ENCODE measurements at places on chromosomes 5 and 9.

GRCh38 chr9:124217836-124218437 is 39.8 kb upstream of the NEK6 start:
- DNase-seq, result no peak

- no peak for DNase-seq
Observed at GRCh38 chr9:107999890-108000289, 510.3 kb upstream of the KLF4 start.

GRCh38 chr5:150227606-150228273 is 37.9 kb downstream of the SLC6A7 start:
- peak; percentile 92 for DNase-seq

DNA sequence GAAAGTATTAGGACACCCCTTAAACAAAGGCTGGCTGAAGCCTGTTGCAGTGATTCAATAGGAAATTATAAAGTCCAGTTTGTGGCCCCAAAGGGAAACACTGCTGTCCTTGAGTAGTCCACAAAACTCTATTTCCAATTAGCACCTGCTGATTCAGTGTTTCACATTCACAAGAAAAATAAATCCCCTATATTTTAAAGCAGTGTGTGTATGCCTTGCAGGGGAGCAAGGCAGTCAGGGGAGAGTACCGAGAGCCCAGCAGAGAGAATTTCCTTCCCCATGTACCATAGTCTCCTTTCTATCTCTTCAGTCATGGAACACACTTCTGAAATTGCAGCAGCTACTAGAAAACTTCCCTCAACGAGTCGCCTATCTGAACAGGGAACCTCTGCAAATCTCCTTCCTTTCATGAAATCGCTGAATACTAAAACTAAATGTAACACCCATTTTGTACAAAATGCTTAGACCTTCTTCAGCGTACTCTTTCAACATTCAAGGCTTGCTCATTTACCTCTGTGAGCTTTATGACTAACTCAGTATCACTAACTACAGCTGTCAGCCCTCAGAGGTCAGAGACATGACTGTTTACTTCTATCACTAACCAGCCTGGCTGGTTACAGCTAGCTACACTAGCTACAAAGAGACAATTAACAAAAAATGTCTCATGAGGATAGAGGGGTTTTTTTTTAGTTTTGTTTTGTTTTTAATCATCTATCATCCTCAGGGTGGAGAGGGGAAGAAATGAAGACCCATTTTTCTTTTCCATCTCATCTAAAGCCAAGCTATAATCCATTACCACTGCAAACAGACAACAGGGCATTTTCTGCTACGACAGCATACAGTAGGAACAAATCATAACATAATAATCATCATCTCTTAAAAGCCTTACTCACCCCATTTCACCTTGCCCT is 188.7 kb downstream of the EBF1 start:
- no peak for DNase-seq

- peak; percentile 29 for DNase-seq
Observed at GRCh38 chr5:143161885-143162540, 241.5 kb downstream of the NR3C1 start.

DNA sequence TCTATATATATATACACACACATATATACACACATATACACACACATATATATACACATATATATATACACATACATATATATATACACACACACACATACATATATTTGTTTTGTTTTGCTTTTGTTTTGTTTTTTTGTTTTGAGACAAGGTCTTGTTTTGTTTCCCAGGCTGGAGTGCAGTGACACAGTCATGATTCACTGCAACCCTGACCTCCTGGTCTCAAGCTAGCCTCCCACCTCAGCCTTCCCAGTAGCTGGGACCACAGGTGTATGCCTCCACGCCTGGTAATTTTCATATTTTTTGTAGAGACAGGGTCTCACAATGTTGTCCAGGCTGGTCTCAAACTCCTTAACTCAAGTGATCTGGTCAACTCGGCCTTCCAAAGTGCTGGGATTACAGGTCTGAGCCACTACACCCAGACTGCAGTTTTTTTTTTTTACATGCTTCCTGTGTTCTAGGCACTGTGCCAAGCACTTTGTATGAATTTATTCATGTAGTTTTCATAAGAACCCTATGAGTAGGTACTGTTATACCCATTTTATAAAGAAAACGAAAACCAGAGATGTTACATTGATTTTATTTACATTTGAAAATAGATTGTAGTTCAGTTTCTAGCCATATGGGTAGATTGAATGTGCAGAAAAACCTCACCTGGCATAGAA is 120.7 kb downstream of the PBX3 start:
- DNase-seq, result no peak

- DNase-seq, result no peak
Observed at GRCh38 chr5:37936091-37936490, 96.2 kb upstream of the GDNF start.

DNA sequence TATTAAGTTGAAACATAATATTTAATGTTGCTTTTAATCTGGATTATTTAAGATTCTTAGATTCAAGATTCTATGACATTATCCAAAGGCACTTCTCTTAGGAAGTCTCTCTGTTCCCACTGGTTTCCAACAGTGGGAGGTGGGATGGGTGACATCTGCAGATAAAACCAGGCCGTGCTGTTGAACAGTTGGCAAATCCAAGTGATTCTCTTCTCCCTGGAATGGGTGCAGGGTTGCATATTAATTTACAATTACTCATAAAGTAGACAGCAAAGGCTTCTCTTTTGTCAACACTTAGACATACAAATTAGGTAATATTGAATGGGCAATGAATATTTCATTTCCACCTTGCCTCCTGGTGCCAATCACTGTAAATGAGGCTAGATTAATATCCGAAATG is 233.7 kb upstream of the IL12B start:
- no peak for DNase-seq

DNA sequence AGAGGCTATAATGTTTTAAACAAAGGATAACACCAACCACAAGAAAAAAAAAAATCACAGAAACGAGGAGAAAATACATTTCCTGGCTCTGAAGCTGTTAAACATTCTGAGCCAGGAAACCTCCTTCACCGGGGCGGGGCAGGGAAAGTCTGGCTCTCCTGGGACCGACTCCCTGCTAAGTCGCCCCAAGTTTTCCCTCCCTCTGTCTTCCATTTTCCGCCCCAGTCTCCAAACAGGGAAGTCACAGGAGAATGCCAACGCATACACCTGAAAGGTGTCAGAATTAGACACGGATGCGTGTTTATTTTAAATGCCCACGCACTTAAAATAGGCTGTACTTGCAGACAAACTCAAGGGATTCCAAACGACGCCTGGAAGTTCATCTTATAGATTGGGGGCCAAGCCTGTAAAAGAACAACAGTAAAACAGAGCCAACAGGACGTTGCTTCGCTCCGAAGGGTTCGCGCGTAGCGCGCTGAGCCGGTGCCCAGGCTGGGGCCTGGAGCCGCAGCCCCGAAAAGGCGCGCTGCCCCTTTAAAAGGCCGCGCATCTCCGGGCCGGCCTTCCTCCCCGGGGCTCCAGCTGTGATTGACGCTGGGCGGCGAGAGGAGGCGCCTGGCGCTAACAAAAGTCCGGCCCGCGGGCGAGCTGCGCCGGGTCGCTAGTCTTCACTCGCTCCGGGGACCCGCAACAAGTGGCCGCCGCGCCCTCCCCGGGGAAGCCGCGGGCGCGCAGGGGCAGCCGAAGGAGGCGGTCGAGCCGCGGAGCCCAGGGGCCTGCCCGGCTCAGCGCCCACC is at the start of gene FBXL7:
Gene FBXL7, plus strand, starts transcription at position 653 of the 797 bp plus-strand sequence.
- peak; percentile 78 for DNase-seq

GRCh38 chr5:93164690-93165089 is 416.3 kb downstream of the NR2F1-AS1 start:
- peak; percentile 90 for DNase-seq

DNA sequence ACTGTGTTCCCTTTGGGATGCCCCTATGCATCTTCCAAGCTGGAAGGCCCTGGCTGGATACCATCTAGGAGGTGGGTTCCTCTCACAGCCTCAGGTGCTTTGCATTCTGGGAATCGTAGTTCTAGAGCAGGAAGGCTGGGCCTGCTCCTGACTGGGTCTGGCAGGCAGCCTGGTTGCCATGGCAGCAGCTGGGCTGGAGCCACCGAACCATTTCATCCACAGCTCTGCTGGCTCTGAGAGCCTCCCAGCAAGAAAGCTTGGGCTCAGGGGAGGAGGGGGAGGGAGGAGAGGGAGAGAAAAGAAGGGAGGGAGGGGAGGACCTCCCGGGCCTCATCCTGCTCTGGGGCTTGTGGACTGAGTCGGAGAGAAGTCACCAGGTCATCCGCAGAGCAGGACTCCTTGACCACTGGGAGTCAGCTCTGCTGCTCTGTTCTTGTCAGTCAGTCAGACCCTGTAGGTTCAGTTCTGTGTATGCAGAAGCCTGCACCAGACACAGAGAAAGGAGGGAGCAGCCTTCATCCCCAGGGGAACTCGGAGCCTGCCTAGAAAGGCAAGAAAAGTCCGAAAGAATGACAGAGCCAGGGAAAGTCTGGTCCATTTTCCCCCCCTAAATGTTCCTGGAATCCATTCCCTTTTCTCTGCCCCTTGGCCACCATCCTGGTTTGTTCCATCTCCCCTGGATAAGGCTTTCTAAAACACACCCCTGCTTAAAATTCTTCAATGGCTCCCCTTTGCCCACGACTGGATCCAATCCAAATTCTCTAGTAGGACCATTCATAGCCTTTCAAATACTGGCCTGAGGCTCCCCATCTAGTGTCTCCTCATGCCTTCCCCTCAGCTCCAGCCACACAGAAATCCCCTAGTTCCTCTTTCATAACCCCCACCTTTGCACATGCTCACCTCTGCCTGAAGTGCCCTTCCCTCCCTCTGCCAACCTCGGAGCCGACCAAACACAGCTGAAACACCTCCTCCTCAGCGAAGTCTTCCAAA is 65.4 kb upstream of the ARAP3 start:
- DNase-seq, result peak; percentile 39

DNA sequence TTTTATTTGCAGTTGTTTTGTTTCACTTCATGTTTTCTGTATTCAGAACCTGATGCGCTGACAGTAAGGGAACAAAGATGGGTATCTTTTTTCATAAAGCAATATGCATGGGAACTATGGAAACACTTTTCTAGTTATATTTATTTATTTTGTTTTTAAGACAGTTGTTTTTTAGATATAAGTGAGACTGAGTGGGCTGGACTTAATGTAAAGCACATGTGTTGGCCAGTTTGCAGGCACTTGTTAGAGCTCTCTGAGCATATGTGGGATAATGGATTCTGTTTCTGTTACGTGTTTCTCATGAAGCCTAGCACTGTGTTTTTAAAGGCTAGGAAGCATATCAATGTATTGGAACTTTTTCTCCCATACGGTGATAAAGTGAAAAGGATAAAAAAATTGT is 164.1 kb downstream of the PRR16 start:
- no peak for DNase-seq

- no peak for DNase-seq
Observed at GRCh38 chr5:150108711-150109514, 22.6 kb upstream of the CSF1R start.

- DNase-seq, result no peak
Observed at GRCh38 chr5:11048760-11049159, 287.7 kb upstream of the DAP start.

DNA sequence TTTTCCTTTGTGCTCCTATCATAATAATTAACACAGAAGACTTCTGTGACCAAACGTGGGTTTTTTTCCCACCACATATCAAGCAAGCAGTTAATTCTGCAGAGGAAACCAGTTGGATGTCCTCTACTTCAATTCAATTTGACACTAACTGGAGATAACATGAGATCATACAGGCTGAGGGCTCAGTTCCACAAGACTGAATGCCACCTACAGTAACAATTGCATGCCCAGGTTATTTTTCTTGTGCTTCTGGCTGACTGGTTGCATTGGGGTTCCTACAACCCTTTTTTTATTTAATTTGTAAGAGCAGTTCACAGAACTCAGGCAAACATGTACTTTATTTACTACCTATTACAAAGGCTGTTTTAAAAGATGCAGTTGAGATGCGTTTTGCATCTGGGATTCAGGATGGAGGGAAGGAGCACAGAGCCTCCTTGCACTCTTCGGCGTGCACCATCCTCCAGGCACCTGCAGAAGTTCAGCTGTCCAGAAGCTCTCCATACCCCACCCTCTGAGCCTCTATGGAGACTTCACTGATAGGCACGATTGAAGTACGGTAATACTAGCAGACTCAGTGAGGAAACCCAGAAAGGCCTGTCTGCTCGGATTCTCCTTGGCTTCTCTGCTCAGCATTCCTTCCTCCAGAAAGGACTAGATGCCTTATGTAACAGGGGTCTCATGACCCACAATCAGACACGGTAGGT is 425.2 kb upstream of the CDH9 start:
- DNase-seq, result no peak

- DNase-seq, result no peak
Observed at GRCh38 chr9:92035687-92036410, 79.4 kb downstream of the SPTLC1 start.

GRCh38 chr5:71529682-71530081 is 57.5 kb upstream of the MCCC2 start:
- no peak for DNase-seq

DNA sequence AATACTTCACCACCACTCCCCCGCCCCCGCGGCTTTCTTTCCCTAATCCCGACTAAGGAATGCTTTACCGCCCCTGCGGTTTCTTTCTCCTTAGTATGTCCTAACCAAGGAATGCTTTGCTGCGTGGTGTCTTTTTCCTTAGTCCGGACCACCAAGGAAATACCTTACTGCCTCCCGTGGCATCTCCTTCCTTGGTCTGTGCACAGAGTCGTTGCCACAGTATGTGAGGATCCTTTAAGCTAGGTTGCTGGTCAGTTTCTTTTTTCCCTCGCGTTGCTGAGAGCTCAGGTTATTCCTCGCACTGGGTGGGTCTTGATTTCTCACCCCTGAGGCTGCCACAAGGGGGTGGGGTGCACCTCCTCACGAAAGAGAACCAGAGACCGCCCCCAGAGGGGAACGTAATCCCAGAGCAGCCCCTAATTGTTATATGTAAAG is 309.4 kb downstream of the NR3C1 start:
- DNase-seq, result no peak

DNA sequence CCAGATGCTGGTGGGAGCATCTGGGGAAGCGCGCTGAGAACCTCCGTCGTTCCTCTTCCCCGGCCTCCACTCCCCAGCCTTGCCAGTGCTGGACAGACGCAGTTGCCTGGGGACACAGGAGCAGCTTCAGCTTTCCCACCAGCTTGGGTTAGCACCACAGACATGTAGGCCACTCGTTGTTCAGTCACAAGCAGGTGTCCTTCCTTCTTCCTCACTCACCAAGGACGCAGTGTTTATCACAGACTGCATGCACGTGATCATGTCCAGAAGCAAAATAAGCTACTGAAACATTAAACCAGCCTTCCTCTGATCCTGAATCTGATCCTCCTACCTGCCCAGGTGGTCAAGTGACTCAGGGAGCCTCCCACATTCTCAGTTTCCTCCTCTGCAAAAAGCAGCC is 232.9 kb downstream of the SYK start:
- no peak for DNase-seq

- DNase-seq, result peak; percentile 6
Observed at GRCh38 chr9:125484350-125485282, 222.4 kb downstream of the MAPKAP1 start.

- no peak for DNase-seq
Observed at GRCh38 chr5:40030661-40031060, 605.9 kb upstream of the DAB2 start.

DNA sequence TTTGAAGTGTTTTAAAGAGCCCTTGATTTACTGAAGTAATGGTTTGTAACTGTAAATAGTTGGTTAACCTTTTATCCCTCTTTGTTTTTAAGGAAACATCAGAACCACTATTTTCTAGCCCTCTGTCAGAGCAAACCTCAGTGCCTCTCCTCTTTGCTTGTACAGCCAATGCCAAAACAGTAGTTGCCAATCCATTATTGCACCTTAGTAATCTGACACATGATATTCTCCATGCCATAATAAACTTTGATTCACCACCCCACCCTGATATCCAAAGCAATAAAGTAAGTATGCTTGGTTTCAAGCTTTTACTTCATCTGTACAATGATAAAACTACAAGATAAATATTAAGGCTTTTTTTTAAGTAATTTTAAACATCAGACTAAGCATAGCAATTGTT is 100.8 kb downstream of the DMXL1 start:
- DNase-seq, result no peak
